Activated CD8-positive, alpha-beta T cell treated with anti-CD3 and anti-CD28 coated beads for 36 hours (primary cell): ENCODE measurements at places on chromosomes 4 and X. TPM values are rescaled to one million over a fixed set of nuclear protein-coding genes. Genes with fewer than 3 reads are reported as not detected.
A peak's percentile ranks its signal among the peaks of the same experiment; 100 is the strongest.

Gene CASP6
- 19.1 TPM for total RNA-seq

Gene TREX2
- total RNA-seq = 1.4 TPM

Gene PRPS1
- 131 TPM for total RNA-seq

Gene LEF1
- 178 TPM for total RNA-seq

Gene TENM3
- total RNA-seq = not detected

Gene HOPX
- 55.8 TPM for total RNA-seq

Gene ARL9
- total RNA-seq = 0.16 TPM

DNA sequence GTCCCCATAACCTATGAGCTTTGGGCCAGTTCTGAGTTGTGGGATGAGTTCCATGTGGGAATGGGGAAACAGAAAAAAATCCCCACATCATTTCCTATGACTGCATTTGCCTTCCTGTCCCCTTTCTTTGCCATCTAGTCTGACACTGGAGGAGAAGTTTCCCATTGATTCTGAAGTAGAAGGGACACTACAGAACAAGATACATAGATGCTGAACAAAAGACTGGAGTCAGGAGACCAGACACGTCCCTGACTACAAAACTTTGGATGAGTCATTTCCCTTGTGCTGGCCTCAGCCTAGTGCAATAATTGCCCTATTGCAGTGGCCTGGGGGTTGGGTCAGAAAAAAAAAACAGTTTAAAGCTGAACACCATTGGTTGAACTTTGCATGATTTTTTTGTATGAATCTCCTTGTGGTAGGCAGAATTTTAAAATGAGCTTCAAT lies 22.1 kb downstream of the BEX3 start:
- H3K27me3 ChIP-seq = no peaks in the 10 kb centered on the region
- H3K4me1 ChIP-seq = peaks cover 13% of the 10 kb centered on the region
- H3K4me3 ChIP-seq = no peak overlapping the region
- no peaks in the 10 kb centered on the region for H3K36me3 ChIP-seq
- H3K27ac ChIP-seq = peak overlapping the region; percentile 68

DNA sequence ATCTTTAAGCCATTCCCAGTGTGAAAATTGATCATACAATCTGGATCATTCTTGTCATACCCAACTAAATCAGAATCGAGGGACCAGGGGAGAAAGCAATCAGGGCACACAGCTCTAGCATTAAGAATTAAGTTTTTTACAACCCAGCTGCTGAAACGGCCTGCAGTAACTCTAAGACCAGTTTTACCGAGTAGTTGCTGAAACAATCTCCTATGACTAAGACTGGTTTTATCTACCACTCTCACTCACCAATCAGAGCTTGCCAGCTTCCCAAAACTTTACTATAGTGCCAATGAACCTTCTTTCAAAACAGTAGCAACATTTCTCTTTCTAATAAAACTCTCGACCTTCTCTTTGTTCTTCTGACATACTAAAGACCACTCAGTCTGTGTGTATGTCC lies 2.8 kb upstream of the SAP30 start:
- H3K4me3 ChIP-seq = peak overlapping the region; percentile 40
- peaks cover 13% of the 10 kb centered on the region for H3K36me3 ChIP-seq
- peaks cover 31% of the 10 kb centered on the region for H3K4me1 ChIP-seq
- H3K27me3 ChIP-seq = peaks cover 8% of the 10 kb centered on the region
- no peak overlapping the region for H3K27ac ChIP-seq

DNA sequence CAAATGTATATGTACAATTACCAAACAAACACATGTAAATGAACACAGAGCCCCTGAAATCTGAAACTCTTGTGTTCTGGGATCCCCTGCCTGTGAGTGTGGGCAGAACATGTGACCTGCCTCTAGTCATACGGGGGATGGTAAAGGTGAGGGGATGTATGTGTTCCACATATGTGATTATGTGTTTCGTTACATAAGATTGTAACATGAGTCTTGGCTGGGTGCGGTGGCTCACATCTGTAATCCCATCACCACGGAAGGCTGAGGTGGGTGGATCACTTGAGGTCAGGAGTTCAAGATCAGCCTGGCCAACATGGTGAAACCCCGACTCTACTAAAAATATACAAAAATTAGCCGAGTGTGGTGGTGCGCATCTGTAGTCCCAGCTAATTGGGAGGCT lies 37.1 kb upstream of the SLC2A9 start:
- DNase-seq = no peak
- no peaks in the 10 kb centered on the region for H3K27me3 ChIP-seq
- H3K4me1 ChIP-seq = no peaks in the 10 kb centered on the region
- no peak overlapping the region for H3K27ac ChIP-seq

DNA sequence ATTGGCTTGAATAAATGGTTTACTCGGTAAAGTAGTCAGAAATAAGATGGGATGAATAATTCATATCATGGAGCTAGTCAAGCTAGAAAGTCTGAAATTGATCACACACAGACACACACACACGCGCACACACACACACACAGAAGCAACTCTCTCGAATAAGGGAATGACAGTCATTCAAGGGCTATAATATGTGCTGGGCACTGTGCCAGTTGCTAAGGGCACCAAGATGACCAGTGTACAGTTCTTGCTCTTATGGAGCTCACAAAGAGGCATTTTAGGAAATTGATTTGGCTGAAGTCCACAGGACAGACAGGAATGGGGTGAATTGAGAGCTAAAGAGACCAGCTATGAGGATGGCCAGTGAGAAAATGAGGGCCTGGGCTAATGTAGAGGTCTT lies 34.2 kb upstream of the SH3D19 start:
- no peak overlapping the region for H3K4me3 ChIP-seq
- peaks cover 2% of the 10 kb centered on the region for H3K4me1 ChIP-seq
- no peaks in the 10 kb centered on the region for H3K36me3 ChIP-seq
- H3K27me3 ChIP-seq = peaks cover 20% of the 10 kb centered on the region
- H3K27ac ChIP-seq = no peak overlapping the region

DNA sequence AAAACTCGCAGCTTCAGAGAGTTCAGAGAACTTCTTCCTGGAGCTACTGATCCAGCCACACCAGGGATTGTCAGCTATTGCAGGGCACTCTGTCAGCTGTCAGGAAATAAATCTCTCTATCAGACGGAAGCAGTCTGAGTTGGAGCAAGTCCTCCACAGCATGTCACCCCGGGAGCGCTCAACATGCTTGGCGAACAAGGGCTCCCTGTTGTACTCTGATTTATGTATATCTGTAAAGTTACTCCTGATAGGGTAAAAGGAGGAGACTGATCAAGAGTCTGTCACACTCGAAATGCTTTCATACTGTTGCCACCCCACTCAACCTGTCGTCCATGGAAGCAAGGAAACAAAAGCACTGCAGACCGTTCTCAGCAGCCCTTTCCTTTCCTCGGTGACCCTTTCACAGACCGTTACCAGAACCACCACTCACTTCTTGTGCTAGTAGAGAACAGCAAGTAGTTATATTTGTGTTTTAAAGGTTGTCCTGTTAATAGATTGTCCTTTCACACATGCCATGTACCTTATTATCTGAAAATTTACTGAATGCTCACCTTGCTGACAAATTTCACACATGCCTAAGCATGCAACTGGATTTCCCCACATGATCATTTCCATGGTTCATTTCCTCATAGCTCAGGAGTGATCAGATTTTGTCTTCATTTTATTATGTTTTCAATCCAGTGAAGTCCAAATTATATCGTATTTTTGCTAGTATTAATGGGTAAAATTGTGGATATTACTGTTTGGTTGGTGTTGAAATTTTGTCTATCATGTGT lies 2108.9 kb upstream of the TENM3 start:
- H3K36me3 ChIP-seq = no peaks in the 10 kb centered on the region
- peak overlapping the region; percentile 25 for H3K4me3 ChIP-seq
- DNase-seq = peak; percentile 1
- H3K4me1 ChIP-seq = peaks cover 6% of the 10 kb centered on the region
- H3K27me3 ChIP-seq = no peaks in the 10 kb centered on the region

GRCh38 chrX:13829983-13830382 lies 13.1 kb upstream of the GPM6B start:
- no peaks in the 10 kb centered on the region for H3K27me3 ChIP-seq
- no peak for DNase-seq
- H3K27ac ChIP-seq = no peak overlapping the region
- no peaks in the 10 kb centered on the region for H3K36me3 ChIP-seq
- no peak overlapping the region for H3K4me3 ChIP-seq
- H3K4me1 ChIP-seq = no peaks in the 10 kb centered on the region

GRCh38 chrX:28120072-28120471 lies 138.8 kb upstream of the DCAF8L1 start:
- no peaks in the 10 kb centered on the region for H3K36me3 ChIP-seq
- DNase-seq = no peak
- no peak overlapping the region for H3K27ac ChIP-seq
- no peaks in the 10 kb centered on the region for H3K4me1 ChIP-seq

DNA sequence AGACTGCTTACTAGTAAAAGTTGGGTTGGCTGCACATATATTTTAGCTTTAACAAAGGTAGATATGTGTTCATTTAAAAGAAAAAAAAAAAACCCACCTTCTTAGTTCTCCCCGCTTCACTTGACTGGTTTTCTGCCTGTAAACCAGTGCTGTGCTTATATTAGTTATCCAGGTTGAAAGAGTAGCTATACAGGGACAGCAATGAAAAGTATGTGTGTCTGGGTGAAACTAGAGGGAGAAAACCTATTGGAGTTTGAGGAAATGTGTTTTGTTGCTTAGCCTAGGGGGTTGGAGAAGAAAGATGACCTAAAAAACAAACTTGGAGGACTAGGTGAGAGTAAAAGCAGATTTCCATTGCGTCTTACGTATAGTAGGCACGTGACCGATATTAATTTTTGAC lies 4.5 kb downstream of the JADE1 start:
- DNase-seq = no peak
- no peaks in the 10 kb centered on the region for H3K27me3 ChIP-seq
- H3K4me3 ChIP-seq = no peak overlapping the region
- H3K27ac ChIP-seq = peak overlapping the region; percentile 37

DNA sequence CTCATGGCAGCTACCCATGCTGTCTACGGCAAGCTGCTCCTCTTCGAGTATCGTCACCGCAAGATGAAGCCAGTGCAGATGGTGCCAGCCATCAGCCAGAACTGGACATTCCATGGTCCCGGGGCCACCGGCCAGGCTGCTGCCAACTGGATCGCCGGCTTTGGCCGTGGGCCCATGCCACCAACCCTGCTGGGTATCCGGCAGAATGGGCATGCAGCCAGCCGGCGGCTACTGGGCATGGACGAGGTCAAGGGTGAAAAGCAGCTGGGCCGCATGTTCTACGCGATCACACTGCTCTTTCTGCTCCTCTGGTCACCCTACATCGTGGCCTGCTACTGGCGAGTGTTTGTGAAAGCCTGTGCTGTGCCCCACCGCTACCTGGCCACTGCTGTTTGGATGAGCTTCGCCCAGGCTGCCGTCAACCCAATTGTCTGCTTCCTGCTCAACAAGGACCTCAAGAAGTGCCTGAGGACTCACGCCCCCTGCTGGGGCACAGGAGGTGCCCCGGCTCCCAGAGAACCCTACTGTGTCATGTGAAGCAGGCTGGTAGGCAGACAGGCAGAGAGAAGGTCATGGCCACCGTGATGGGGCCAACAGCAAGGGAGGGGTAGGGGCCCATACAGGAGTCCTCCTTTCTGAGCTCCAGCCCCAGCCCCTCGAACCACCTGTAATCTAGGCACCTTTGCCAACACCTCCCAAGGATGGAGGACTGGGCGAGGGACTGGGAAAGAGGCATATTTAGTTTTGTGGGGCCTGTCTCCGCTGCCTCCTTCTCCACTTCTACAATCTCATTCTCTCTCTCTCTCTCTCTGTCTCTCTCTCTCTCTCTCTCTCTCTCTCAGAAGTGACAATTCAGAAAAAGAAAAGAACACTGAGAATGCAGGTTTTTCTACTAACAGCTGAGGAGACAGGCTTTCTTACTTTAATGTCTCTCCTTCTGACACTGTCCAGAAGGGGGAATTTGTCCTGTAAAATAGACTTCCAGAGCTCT lies 4.7 kb upstream of the TSPYL2 start:
- H3K4me1 ChIP-seq = peaks cover 16% of the 10 kb centered on the region
- H3K4me3 ChIP-seq = no peak overlapping the region
- H3K36me3 ChIP-seq = no peaks in the 10 kb centered on the region
- no peaks in the 10 kb centered on the region for H3K27me3 ChIP-seq
- peak; percentile 28 for DNase-seq

- H3K4me3 ChIP-seq = peak overlapping the region; percentile 78
- no peaks in the 10 kb centered on the region for H3K27me3 ChIP-seq
- DNase-seq = peak; percentile 14
- peak overlapping the region; percentile 82 for H3K27ac ChIP-seq
Measured at GRCh38 chr4:185204238-185204910, 574 bp upstream of the CFAP97 start.

DNA sequence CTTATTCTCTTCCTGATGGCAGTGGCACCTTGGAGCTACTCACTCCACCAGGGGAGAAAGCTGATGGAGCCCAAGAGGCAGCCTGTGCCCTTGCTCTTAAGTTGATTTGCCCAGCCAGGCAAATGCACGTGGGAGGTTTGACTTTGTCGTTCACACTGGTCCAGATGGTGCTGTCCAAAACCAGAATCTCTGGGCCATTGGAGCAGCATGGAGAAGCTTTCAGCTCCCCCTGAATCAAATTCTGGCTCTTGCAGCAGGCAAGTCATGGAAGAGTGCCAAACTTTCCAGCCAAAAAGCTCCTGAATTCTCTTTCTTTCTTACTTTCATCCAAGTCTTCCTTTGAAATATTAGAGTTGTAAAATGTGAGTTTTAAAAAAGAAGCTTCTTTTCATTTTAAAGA lies 970.4 kb downstream of the RPA4 start:
- no peaks in the 10 kb centered on the region for H3K4me1 ChIP-seq
- no peaks in the 10 kb centered on the region for H3K36me3 ChIP-seq
- no peak overlapping the region for H3K27ac ChIP-seq
- H3K4me3 ChIP-seq = no peak overlapping the region
- H3K27me3 ChIP-seq = no peaks in the 10 kb centered on the region
- no peak for DNase-seq

- no peaks in the 10 kb centered on the region for H3K27me3 ChIP-seq
- DNase-seq = no peak
- H3K27ac ChIP-seq = no peak overlapping the region
- no peaks in the 10 kb centered on the region for H3K4me1 ChIP-seq
- H3K36me3 ChIP-seq = no peaks in the 10 kb centered on the region
Measured at GRCh38 chr4:19375931-19376330, 875.8 kb upstream of the SLIT2 start.
